A172 (cell line): ENCODE measurements at places on chromosomes 3 and 15.

DNA sequence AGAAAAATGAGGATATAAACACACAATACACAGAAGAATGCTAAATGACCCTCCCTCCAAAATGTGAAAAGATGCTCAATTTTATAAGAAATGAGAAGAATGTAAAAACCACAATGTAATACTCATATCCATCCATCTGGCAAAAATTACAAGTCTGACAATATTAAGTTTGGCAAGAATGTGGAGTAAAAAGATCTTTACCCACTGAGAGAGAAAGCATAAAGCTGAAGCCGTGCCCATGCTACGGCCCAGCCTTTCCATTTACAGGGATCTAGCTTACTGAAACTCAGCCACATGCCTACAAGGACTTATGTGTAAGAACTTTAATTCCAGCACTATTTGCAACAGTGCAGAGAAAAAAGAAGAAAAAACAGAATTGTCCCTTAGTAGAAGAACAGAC is 42.9 kb downstream of the ATP13A3 start:
- no peak for DNase-seq

DNA sequence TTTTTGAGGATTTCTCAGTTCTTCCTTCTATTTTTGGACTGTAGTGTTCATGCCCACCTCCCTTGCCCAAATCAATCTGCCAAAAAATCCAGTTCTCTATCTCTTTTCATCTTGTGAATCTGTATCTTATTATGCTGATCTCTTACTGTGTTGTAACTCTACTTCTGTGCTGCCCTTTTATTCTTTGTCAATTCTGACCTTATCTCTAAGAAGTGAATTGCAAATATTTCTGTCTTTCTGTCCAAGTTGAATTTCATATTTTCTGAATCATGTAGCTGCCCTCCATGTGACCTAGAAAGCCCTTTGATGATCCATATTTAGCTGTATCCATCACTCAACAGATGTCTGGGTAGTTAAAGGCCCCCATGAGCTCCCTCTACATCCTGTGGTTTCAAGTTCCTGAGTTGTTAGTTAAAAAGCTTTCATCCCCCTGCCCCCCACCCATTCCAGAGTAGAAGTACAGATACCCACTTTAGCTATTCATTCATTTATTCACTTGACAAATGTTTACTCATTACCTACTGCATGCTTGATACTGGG is 33.6 kb upstream of the ETV5 start:
- DNase-seq: no peak

DNA sequence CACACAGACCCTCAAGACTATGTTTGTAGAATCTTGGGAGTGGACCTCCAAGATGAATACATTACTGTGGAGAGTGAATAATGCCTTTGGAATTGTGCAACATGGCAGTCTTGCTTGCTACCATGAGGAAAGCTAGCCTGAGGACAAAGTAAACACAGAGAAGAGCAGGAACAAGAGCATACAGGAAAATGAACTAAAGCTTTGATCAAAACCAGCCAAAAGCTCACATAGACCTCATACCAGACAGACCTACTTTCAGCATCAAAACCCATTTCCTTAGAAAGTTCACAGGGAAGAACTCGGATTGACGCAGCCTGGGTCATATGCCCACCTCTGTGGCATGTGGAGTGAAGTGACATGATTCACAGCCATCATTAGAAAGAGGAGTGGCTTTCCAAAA is 3.3 kb upstream of the RAB8B start:
- no peak for DNase-seq

GRCh38 chr15:27746401-27746955 is 352.6 kb downstream of the OCA2 start:
- no peak for DNase-seq
